ENCODE measurements at places on chromosomes 16 and 17.

- no peak for DNase-seq
Measured at GRCh38 chr17:67245073-67245693, at the start of gene HELZ. TSS of gene HELZ (minus strand) at chr17:67245196. CDS start at chr17:67218804, 26,392 bp downstream.

- DNase-seq, result no peak
Measured at GRCh38 chr16:87441886-87442580, 49.9 kb downstream of the MAP1LC3B start.

DNA sequence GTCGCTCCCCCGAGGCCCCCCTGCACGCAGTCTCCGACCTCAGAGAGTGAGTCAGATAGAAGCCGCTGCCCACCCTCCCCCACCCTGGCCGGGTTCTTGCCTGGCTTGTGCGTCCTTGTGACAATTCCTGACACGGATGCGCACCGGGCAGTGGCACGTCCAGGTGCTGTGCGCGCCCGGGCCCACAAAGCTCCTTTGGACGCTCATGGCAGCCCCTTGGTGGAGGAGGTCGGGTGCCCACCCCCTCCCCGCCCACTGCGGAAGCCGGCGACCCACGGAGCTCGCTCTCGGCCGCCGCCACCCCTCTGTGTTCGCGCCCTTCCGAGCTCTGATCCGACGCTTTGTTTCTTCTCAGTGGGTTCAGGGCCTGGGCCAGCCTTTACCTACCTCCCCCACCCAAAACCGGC, 662 bp upstream of the TUBB3 start:
- DNase-seq, result no peak

DNA sequence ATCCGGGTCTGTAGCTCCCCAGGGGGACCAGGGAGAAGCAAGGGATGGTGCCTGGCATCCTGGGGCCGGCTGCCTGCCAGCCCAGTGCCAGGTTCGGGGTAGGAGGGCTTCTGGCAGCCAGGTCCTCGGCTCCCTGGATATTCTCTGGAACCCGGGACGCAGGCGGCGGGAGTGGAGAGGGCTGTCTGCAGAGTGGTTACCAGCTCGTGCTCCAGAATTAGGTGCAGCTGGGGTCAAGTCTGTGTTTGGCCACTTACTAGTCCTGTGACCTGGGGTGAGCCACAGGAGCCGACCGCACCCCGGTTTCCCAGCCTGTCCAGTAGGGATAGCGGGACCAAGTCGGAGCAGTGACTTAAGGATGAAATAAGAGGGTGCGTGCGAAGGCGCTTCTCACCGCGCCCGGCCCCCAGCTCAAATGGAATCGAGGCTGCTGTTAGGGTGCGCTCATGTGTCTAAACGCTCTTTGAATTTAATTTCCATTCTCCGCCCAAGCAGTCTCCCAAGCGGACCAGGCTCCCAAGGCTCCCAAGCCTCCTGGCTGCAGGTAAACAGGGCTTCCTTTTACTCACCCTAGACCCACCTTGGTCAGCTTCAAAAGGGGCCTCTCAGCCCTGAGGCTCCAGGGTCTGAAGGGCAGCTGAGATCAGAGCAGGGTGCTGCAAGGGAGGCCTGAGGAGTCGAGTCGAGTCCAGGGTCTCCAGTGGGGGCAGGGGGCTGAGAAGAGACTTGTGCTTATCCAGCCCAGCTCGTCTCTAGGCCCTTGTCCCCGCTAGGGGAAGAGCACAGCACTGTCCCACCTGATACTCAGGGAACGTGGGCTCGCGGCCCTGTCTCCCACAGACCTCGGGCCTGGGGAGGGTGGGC, 28.3 kb upstream of the ZNF469 start:
- no peak for DNase-seq

DNA sequence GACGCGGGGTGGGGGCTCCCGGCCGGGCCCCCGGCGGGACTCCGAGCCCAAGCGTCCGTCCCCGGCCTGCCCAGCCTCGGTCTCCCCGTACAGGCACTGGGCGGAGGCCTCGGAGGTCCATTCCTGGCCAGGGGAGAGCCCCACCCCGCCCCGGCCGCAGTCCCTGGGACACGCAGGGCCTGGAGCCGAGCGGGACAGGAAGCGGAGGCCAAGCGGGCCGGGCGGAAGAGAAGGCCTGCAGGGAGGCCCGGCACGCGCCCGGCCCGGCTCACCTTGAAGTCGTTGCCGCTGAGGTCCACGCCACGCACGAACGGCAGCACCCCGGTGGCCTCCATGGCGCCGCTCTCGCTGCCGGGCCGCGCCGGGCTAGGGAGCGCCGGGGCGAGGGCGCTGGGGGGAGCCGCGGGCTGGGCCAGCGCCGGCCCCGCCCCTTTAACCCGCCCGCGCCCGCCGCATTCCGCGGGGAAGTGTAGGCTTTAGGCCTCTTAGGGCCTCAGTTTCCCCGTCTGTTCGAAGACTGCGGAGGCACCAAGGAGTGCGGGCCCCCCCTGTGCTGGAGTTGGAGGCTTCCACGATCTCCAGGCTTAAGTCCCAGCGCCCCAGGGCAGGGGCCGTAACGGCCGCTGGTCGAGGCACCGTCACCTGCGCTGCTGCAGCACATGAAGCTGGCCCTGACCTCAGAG, at the start of gene FLII:
Gene FLII, minus strand, starts transcription at position 383 of the 683 bp plus-strand sequence. Its CDS starts 48 bp downstream, at position 335.
- DNase-seq, result no peak

GRCh38 chr16:57689762-57690558, 4.6 kb upstream of the DRC7 start:
- DNase-seq, result no peak

GRCh38 chr16:81522108-81522701, 77.6 kb downstream of the CMIP start:
- no peak for DNase-seq

- DNase-seq, result no peak
Measured at GRCh38 chr17:45432405-45433158, at the start of gene ARHGAP27. TSS of gene ARHGAP27 (minus strand) at chr17:45432870. CDS start at chr17:45430279, 2,591 bp downstream.

- no peak for DNase-seq
Measured at GRCh38 chr17:76265624-76266243, 586 bp downstream of the UBALD2 start.

GRCh38 chr17:41968676-41969075, 2.1 kb downstream of the CNP start:
- DNase-seq, result no peak

DNA sequence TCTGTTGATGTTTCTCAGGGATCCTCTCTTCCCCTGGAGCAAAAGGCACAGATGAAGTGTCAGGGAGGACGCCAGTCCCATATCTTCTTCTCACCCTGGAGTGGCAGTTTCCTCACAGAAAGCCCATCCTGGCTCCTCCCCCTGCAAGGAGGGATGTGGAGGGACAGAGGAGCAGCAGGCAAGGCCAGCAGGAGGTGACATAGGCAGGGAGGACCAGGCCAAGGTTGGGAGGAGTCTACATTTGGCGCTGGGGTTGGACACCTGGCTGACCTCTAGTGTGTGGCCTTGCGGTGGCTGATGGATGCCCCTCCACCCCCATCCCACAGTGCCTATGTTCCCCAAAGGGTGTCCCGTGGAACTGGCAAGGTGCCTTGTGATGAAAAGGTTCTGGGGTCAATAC, 125.4 kb downstream of the SEC14L1 start:
- DNase-seq, result no peak

DNA sequence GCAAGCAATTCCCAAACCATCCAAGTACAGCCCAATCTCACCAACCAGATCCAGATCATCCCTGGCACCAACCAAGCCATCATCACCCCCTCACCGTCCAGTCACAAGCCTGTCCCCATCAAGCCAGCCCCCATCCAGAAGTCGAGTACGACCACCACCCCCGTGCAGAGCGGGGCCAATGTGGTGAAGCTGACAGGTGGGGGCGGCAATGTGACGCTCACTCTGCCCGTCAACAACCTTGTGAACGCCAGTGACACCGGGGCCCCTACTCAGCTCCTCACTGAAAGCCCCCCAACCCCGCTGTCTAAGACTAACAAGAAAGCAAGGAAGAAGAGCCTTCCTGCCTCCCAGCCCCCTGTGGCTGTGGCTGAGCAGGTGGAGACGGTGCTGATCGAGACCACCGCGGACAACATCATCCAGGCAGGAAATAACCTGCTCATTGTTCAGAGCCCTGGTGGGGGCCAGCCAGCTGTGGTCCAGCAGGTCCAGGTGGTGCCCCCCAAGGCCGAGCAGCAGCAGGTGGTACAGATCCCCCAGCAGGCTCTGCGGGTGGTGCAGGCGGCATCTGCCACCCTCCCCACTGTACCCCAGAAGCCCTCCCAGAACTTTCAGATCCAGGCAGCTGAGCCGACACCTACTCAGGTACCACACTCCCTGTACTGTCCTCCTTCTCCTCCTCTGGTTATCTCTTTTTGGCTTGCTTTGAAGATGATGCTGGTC, 20.6 kb downstream of the SP2 start:
- no peak for DNase-seq

DNA sequence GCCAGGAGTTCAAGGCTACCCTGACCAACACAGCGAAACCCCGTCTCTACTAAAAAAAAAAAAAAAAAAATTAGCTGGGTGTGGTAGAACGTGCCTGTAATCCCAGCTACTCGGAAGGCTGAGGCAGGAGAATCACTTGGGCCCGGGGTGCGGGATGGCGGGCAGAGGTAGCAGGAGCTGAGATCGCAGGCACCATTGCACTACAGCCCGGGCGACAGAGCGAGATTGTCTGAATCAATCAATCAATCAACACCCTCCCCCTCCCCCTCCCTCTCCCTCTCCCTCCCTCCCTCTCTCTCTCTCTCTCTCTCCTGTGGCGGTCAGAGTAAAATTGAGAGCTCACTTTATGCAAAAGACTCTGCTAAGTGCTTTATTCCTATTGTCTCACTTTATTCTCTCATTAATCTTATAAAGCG, 1.2 kb downstream of the HSDL1 start:
- no peak for DNase-seq

DNA sequence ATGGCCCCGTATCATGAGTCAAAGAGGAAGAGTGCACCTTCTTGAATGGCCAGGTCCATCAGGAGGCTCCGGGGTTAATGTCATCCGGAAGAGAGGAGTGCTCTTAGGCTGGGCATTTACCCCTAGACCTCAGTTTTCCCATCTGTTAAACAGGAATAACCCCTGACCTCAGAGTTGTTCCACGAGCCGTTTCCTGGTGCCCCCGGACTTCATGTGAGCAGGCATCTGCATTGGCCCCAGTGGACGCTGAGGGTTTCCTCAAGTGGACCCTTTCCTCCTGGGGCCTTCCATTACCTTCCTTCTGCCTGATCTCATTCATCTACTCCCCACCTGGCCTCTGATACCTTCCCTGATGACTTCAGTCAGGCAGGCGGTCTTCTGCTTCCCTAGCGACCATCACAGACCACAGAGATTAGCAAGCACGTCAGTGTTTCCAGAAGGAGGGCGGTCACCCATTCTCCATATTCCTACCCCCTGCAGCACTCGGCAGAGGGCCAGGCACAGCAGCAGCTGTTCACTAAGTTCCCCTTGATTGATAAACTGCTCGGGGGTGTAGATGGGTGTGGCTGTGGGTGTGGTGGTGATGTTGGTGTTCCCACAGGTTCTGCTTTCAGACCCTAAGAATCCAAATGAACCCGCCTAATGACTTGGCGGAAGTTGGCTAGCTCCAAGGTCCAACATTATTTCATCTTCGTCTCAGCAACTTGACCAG, 346.6 kb upstream of the TNRC6C start:
- DNase-seq, result no peak

DNA sequence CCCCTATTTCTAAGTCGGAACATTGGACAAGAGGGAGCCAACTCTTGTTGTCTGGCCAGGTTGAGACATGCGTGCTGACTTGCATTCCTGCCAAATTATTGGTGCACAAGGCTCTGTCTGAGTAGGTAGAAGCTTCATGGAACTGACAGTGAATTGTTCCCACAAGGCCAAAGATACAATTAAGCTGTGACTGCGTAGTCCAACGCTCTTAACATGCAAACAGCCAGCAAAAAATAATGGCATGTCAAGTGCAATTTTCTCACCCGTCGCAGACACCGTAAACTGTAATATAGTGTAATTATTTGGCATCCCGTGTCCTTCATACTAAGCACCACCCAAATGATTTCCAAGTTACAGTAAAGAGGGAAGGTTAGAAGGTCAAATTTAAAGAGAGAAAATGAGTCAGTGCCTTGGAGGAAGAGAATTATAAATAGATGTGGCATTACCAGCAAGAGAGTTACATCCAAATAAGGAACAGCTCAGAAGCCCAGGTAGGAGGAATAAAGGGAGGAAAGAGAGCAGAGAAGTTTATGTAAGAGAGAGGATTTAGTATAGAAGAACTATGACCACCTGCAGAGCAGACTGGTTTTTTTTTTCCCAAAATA, 21.8 kb downstream of the CDH8 start:
- no peak for DNase-seq

GRCh38 chr17:64173646-64174045, 43.7 kb upstream of the ERN1 start:
- no peak for DNase-seq

GRCh38 chr17:77492446-77493237, 351.9 kb downstream of the SEC14L1 start:
- no peak for DNase-seq

- no peak for DNase-seq
Measured at GRCh38 chr16:14303182-14303618, 232.1 kb downstream of the MRTFB start.

DNA sequence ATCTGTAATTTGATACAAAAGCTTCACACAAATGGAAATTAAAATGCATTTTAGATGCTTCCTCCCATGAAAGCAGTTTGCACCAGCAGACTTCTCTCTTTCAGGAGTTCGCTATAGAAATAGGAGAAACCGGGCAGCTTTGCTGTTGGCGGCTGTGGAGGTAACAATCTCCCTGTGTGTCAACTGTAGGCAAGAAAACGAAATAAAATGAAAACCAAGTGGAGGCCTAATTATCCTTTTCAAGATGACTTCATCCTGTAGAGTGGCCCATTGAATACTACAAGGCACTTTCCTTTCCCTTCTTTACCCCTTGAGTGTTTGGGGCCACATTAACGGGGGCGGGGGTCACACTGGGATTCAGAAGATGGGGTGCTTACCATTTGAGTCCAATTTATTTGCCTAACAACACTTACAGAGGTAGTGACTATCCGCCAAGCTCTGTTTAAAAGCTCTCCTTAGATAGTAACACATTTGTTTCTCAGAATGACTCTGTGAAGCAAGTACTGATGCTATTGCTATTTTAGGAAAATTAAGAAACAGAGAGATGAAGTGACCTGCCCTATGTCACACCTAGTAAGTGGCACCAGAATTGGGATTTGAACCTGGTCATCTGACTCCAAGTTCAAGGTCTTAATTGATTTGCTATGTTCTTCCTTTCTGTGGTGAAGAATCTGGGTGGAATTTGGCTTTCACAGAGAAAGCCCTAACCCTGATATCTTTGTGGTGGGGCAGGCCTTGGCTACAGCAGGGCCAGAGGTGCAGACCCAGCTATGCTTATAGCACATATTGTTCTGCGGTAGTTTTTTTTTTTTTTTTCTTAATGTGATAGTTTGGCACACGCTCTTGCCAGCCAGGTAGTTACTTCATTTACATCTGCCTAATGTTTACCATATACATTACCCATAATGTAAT, 125.5 kb upstream of the MPHOSPH6 start:
- no peak for DNase-seq

GRCh38 chr17:77923776-77924513, 34.6 kb upstream of the TNRC6C start:
- no peak for DNase-seq

- DNase-seq, result no peak
Measured at GRCh38 chr17:61475726-61476125, 23.5 kb downstream of the TBX4 start.

GRCh38 chr17:76077584-76078110, 1.3 kb upstream of the ZACN start:
- DNase-seq, result no peak

Data from cerebellar nuclear complex (tissue), 1 donor.